NCI-H774 (cell line): ENCODE measurements at places on chromosomes 6 and 20.

GRCh38 chr6:149064660-149065015, 252.9 kb upstream of the TAB2 start:
- DNase-seq: no peak

DNA sequence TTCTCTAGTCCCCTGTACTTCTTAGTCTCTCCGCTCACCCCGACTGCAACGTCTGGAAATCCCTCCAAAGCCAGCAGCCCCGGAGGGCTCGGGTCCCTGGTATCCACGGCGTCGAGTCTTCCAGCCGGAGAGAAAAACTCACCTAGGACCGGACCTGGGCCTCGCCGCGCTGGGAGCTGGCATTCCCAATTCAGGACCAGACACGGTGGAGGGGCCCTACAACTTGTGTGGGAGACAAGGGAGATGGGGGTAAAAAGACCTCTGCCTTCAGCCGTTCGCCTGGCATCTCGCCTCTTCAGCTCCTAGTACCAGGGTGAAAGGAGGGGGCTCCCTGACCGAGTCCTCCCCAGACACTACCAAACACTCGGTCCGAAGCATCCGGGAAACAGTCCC, 64.3 kb downstream of the GPX5 start:
- DNase-seq: no peak

GRCh38 chr20:41881466-41882046, 263.4 kb upstream of the CHD6 start:
- DNase-seq: no peak

DNA sequence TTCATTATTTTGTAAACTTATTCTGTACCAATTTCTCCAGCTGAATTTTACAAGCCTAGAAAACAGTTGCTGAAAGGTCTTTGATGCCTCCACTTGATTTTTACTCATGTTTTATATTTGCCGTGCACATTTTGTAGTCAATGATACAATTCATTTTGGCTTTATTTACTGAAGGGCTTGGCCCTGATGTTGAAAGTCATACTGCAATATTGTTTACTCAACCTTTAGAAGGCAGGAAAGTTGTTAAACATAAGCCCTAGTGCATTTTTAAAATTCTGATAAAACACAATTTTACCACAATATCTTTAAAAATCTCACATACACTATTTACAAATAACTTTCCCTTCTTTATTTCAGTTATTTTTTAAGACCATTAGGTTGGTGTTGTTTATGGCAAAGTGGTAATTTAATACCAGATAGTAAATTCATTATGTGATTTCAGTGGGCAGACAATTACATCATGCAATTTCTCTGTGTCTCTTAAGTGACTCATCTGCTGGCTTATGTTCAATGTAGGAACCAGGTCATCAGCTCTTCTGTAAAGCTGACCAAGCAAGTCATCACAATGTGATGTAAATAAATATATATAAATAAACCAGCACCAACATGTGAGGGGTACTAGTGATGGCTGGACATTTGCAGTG, 121.1 kb upstream of the SLC35B3 start:
- DNase-seq: peak; percentile 47

DNA sequence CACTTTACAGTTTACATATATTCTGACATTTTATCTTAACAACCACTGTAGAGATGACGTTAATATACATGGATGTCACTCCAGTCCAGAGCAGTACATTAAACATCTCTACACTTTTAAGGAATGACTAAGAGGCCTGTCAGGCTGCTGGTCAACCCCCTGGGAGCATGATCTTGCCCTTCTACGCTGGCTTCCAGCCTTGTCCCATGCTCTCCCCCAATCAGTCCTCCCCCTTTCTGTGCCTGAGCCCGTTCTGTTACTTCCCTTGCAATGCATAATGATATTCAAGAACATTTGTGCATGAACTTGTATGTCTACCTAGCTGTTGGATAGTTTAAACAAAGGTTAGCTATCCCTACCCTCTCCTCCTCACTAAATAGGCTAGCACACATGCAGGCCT, 40.5 kb upstream of the PLCB4 start:
- no peak for DNase-seq

DNA sequence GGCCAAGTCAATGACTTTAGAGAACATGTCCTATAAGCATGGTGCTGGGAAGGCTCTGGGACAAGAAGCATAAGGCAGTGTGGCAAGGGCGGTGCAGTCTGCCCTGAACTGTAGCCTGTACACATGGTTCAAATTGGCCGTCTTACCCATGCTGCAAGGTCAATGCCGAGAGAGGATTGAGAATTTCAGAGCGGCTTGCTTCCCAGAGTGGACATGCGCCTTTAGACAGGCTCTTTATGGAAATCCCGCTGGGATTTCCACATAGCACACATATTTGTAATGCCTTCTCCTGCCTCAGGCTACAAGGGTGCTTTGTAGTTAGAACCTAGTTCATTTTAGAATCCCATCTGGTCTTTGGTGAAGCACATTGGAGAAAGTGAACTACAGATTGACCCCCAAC, 36.1 kb upstream of the CEP162 start:
- no peak for DNase-seq

GRCh38 chr6:132132924-132133639, 181.9 kb upstream of the CCN2 start:
- no peak for DNase-seq

- no peak for DNase-seq
Measured at GRCh38 chr20:11136691-11137090, 462.9 kb upstream of the JAG1 start.

DNA sequence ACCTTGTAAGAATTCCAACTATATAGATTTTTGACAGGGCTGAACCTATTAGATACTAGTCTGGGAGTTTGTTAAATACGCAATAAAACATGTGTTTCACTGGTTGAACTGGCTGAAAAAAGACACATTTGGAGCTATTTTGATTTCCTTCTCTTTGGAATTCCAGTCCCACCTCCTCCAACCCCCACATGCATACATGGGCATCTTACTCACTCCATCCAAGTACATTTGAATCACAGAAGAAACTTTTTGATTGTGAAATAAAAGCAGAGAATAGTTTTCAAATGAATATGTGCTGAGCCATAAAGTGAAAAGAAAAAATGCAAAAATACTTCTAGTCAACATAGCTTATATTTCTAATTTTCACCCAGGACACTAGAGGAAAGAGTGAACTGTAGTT, 33.9 kb upstream of the STXBP5 start:
- no peak for DNase-seq

- DNase-seq: no peak
Measured at GRCh38 chr20:59576216-59576953, 28.0 kb upstream of the PHACTR3 start.

- DNase-seq: no peak
Measured at GRCh38 chr20:11394145-11394833, 523.4 kb upstream of the BTBD3 start.

GRCh38 chr6:35722121-35722761, 14.6 kb upstream of the ARMC12 start:
- DNase-seq: no peak

DNA sequence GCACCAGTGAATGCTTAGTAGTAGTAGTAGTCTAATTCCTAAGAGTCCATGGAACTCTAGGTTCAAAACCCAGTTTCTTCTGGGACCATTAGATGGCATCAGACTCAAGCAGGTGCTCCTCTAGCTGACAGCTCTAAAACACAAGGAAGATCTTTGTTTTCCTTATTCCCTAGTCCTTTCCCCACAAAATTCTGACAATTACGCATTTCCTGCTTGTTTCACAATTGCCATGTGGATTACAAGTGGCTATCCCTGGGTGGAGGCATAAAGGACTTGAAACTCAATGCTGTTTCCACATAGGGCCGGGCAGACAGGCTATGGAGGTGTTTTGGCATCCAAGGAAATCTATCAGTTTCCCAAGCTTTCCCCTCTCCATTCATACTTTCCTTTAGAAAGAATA, 9.2 kb upstream of the HLA-DOB start:
- DNase-seq: no peak

GRCh38 chr6:36039112-36039511, 11.5 kb downstream of the MAPK14 start:
- DNase-seq: peak; percentile 16

DNA sequence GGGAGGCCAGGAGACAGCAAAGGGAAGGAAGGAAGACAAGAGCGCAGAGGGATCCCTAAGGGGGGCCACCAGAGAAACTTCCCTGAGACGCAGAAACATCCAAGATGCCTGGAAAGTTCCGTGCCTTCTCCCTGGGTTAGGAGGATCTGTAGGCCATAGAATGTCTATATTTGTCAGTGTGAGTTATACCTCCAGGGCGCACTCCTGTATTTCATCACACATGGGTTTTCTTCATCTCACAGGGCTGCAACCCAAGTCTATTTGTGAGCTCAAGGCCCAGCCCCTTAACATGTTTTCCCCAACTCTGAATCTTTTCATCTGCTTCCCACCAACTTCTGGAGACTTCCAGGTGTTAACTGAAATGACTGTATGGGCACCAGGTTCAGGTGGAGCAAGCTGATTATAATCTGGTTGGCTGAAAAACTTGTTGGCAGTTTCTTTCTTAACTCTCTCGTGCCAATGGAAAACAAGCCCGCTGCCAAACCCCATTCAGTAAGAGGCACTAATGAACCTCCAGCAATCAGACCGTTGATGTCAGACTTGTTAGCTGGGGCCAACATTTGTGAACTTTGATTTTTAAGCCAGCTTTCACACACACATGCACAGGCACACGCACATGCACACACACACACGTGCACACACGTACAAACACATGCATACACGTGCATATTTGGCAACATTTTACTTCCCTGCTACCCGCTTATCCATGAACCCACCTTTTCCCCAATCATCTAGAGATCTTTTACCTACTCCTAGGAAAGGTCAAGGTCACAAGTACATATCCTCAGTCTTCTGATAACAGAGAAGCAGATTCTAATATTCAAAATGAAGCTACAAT, 247.5 kb upstream of the GMDS start:
- DNase-seq: no peak

- DNase-seq: no peak
Measured at GRCh38 chr6:86961455-86962200, 24.3 kb downstream of the HTR1E start.

GRCh38 chr6:137866200-137866913, 702 bp upstream of the TNFAIP3 start:
- peak; percentile 58 for DNase-seq

- DNase-seq: no peak
Measured at GRCh38 chr6:31727034-31727716, 1.9 kb downstream of the DDAH2 start.

- no peak for DNase-seq
Measured at GRCh38 chr6:100152201-100152600, 158.2 kb upstream of the MCHR2 start.

- no peak for DNase-seq
Measured at GRCh38 chr6:42482174-42482573, 30.4 kb upstream of the TRERF1 start.

DNA sequence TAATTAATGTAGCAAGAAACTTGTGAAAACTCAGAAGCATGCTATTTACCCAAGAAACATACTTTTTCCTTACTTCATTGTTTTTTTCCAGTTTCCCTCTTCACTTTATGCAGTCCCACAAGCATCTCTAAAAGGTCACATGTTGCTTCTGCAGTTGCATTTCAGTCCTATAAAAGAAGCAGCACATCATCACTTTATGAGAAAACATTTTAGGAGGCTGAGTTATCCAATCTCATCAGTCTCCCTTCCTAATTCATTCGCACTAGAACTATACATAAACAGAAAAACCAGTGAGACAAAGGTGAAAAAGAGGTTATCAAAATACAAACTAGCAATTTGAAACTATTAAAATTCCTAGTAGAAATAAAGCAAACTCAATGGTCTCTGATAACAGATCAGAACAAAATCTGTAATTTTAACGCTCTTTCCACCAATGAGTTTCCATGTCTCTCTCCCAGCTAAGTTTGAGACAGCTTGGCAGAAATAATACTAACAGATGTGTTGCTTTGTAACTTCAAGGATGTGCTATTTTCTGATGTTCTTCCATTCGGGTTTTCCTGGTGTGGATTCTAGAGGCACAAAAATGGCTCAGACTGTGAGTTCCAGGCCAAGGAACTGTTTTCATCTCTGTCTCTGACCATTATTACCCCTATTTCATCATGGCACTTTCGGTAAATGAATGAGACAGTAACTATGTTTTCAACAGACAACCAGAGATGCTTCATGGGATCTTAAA, 48.4 kb downstream of the ZHX3 start:
- no peak for DNase-seq

- DNase-seq: no peak
Measured at GRCh38 chr20:62782149-62782892, 14.0 kb upstream of the MRGBP start.

DNA sequence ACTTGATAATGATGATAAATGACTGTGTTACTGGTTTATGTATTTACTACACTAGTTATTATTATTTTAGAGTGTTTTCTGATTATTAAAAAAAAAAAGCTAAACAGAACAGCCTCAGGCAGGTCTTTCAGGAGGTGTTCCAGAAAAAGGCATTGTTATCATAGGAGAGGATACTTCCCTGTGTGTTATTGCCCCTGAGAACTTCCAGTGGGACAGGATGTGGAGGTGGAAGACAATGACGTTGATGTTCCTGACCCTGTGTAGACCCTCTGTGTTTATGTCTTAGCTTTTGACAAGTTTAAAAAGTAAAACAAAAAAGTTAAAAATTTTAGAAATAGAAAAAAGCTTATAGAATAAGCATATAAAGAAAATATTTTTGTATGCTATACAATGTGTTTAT, 49.1 kb downstream of the NCOA7 start:
- DNase-seq: no peak

- no peak for DNase-seq
Measured at GRCh38 chr20:44138867-44139266, 48.1 kb downstream of the JPH2 start.
